OCI-LY7 (cell line): ENCODE measurements at places on chromosomes 1 and 21.

DNA sequence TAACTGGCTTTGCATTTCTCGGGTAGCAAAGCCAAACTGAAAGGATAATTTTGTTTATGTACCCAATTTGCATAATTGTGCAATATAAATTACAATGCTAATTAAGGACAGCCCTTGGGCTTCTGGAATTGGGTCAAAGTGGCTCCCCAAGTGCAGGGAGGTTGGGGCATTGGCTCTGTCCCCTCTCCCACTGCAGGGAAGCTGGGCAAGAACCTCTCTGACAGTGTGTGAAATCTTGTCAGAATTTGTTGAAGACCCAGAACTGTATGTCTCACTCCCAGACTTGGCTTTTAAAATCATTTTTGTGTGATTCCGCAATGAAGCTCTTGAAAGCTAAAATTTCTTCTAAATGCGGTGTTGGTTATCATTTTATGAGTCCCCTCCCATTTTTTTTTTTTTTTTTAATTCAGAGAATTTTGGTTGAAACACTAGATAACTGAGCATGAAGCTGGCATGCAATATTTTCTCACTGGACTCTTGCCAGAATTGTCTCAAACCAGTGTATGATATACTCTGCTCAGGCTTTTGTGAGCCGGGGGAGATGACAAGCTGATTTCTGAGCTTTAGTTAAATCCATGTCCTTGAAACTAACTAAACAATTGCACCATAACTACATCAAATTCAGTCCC lies 878.9 kb upstream of the CXADR start:
- no peak for DNase-seq

DNA sequence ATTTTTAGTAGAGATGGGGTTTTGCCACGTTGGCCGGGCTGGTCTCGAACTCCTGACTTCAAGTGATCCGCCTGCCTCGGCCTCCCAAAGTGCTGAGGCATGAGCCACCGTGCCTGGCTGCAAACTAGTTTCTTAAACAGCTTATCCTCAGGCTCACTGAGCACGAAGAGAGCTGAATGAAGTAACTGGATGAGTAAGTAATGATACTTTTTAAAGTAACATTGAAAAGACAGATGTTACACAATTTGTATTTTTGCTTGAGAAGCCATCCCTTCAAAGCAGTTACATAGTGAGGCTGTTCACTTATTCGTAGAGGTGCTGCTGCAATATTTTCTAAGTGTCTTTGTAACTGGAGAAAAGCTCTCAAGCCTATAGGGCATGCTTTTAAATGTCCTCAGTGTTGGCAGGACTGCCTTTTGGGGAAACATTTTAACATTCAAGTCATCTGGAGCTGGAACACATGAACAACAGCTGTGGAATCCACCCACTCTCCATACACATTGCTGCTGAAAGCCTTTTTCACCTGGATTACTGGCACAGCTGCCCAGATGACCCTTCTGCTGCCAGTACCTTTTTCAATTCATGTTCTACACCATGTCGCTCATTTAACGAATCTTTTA lies 2.7 kb upstream of the YBX1 start:
- DNase-seq, result no peak

DNA sequence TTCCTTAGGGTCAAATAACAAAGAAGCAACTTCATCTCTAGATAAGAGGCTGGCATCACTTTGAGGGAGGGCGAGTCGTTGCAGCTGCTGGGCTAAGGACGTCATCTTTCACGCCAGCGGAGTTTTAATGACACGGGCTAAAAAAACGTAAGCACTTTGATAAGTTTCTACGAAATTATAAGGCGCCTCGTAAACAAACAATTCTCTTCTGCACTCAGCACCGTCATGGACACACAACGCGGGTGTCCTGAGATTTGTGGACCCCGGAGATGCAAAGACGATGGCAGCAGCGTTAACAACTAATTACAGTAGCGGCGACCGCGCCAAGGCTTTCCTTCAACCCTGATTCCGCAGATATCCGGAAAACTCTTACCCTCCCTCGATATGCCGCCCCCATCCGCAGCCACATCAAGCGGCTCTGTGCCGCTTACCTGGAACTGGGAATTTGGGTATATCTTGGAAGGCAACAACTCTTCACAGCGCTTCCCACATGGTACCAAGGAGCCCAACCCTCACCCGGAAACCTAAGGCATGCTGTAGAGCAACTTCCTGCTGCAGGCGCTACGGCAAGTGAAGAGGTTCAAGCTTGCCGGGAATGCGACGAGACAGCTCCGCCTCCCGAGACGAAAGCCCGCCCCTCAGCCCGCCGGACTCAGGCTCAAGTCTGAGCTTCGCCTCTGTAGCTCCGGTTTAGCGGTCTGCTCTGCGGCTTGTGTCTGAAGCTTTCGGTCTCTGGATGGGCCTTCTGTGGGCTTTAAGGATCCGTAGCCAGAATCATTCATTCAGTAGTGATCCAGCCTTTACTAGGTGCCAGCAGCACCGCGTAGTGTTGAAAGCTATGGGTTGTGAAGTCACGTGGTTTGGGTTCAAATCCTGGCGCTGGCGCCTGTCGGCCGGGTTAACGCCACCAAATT lies at the start of gene HEATR1:
TSS of gene HEATR1 (minus strand) at position 526 of the 914 bp plus-strand sequence. CDS start at position 105, 421 bp downstream.
- peak; percentile 91 for DNase-seq

- DNase-seq, result no peak
Observed at GRCh38 chr1:200891774-200892157, 2.9 kb upstream of the INAVA start.

DNA sequence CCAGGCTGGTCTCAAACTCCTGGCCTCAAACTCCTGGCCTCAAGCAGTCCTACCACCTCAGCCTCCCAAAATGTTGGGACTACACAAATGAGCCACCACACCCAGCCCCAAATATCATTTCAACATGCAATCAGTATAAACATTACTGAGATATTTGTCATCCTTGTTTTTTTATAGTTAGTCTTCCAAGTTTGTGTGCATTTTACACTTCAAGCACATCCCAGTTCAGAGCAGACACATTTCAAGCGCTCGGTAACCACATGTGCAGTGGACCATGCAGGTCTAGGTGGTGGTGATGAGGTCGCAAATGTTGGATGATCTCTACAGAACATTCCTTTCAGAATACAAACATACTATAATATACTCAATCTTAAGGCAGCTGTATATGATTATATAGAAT lies 23.8 kb upstream of the APP start:
- DNase-seq, result no peak

DNA sequence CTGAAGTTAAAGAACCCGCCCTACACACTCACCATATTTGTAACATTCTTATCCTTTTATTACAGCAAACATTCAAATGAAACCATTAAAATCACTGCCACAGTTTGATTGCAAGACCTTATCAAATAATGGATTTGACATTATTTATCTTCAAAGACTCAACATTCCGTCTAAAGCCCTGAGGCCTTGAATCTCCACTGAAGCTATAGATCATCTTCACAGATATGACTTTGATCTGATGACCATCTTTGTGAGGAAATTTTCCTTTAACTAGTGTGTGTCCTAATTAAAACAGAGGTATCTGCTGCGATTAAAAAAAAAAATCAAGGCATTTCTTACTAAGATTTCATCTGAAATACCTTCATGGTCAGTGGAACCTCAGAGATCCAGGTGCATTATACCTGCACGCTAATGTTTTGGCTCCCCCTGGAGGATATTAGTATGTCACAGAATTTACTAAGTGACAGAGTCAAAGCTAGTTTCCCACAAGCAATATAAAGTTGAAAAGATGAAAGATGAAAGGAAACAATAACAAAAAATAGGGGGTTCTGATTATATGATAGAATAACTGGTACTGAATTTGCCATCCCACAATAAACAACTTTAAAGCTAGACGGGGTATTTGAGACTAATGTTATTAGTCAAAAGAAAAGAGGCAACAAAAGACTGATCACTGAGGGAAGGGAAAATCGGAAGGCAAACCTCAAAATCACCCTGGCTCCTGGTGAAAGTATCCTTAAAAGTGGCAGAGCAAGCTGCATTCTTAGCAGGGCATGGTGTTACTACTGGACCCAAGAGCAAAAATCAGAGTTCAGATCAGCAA lies 923.4 kb downstream of the NCAM2 start:
- peak; percentile 5 for DNase-seq

DNA sequence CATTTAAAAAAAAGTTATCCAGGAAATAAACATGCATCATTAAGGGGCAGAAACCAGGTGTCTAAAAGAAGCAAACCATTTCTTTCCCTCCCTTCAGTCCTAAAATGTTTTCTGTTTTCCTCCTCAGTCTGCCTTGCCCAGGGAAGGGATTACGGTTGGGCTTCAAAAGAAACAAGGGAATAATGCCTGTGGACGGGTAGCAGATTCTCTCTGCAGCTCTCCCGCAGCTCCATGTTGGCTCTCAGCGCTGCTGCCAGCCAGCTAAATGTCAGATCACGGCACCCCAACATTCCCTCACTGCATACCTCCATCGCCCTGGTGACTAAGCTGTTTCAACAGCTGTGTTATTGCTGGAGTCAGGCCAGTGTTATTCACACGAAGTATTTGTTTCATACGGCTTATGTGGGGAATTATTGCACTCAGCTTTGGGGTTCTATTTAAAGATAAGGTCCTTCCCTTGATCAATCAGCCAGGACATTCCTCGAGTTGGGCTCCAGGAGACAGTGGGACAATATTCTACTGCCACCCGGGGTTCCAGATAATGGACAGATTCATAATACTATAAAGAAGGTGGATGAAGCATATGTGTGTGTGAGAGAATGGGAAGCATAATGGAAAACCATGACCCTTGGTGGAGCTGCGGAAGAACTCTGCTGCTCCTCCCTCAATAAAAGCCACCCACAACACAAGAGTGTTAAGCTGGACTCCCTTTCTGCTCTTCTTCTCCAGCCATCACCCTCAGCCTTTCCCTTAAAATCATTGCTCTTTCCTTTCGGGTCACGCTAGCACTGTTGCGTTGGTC lies 58.2 kb downstream of the WLS start:
- no peak for DNase-seq

DNA sequence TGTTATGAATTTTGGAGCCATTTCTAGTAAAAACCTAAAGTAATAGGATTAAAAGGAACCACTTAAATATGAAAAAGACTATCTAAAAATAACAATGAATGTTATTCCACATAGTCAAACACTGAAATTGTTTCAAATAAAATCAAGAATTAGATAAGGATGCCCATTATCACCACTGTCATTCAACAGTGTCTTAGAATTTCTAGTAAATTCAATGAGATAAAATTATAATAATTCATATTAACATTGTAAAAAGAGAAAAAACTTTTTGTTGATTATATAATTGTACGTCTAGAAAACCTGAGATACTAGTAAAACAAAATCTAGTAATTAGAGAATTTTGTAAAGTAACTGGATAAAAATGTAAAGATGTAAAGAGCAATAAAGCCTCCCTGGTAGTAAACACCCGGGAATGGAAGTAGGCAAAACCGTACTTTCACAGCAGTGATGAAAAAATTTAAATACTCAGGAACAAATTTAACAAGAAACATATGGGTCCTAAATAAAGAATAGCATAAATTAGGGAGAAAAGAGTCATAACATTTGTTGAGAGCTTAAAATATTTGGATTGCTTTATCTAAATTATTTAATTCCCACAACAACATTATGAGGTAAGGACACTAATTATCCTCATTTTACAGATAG lies 56.4 kb downstream of the LBR start:
- DNase-seq, result no peak

DNA sequence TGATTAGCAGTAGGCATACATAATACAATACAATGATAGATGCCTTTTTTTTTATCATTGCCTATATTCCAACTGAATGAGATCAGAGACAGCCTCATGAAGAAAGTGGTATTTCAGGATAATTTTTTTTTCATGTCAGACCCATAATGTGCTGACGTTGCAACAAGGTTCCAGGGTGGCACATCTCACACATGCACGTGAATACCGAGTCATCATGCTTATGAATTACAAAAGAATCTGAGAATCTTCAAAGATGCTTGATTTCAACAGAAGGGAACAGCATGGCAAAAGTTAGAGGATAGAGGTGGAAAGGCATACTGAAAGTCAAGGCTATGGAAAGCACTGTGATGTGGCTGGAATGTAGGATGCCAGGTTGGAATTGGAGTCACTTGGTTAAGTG lies 5.0 kb upstream of the RNF11 start:
- no peak for DNase-seq

- no peak for DNase-seq
Observed at GRCh38 chr1:14111121-14111520, 411.1 kb downstream of the PRDM2 start.
